NT2/D1 (cell line): ENCODE measurements at places on chromosomes 2 and 18.
A peak's percentile ranks its signal among the peaks of the same experiment; 100 is the strongest.

GRCh38 chr18:39705362-39705761 is 2139.8 kb upstream of the CELF4 start:
- DNase-seq = no peak

- peak; percentile 22 for DNase-seq
Observed at GRCh38 chr2:27049422-27050280, 1.8 kb upstream of the AGBL5 start.

DNA sequence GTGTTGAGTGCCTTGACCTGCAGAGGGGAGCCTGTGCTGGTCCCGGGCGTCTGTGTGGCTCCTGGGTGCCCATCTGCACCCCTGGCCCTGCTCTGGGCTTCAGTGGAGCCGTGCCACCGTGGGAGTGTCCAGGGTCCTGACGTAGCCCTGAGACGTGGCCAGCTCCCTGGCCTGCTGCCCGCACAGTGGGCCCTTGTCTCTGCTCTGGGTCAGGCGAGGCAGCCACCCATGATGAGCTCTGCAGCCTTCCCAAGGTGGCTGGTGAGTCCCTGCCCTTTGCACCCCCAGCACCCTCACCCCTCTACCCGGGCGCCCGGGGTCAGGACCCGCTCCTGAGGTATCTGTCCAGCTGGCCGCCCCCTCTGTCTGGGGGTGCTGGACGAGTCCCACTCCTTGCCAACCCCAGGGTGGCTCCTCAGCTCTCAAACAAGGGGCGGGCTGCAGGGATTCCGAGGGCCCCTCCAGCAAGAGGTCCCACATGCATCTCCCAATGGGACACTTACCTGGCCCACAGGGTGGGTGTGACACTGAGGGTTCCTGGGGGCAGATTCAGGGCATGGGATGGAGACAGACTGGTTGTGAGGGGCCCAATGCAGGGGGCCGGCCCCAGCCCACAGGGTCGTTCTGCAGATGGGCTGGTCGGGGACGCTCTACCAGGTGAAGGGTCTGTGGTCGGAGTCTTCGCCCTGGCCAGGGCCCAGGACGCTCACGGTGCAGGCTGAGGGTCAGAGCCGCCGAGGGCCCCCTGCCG is 2.4 kb downstream of the NEU4 start:
- no peak for DNase-seq

- no peak for DNase-seq
Observed at GRCh38 chr2:72917138-72917876, at the start of gene EMX1. TSS of gene EMX1 (plus strand) at chr2:72917519. CDS start at chr2:72917853, 334 bp downstream.

- DNase-seq = no peak
Observed at GRCh38 chr2:219697811-219698747, 70.6 kb downstream of the SLC4A3 start.

DNA sequence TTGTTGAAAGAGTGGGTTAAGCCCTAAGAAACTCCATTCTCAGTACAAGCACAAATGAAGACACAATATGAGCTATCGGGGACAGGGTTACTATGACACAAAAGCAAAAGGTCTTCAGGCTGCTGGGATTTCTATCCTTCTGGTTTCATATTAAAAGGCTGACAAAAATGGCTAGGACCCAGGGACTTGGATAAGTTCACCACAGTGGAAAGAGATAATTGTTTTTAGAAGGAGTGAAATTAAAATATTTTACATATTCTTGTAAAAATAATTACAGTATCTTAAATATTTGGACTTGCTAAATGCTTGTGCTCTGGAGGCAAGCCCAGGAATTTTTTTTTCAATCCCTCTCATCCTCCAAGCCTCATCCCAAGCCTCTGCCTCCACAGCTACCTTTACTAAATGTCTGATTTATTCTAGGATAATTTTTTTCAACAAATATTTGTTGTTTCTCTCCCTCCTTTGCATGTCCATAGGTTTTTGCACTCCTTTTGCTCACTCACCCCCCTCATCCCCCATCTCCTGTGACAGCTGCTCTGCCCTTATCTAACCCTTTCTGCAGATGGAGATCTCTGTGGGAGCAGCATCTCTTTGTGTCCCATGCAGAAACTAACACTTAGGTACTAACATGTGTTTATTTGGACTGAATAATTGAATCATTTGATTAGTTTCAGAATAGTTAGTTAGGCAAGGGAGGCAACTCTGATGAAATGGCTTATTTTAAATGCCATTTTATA is 47.8 kb upstream of the NABP1 start:
- DNase-seq = no peak

- DNase-seq = no peak
Observed at GRCh38 chr2:46273919-46274318, 23.3 kb upstream of the EPAS1 start.

GRCh38 chr2:204781941-204782340 is 236.7 kb downstream of the PARD3B start:
- DNase-seq = no peak

- no peak for DNase-seq
Observed at GRCh38 chr2:230795856-230796255, 68.9 kb upstream of the ITM2C start.
